AG10803 (cell line): ENCODE measurements at places on chromosomes 2 and 18.

DNA sequence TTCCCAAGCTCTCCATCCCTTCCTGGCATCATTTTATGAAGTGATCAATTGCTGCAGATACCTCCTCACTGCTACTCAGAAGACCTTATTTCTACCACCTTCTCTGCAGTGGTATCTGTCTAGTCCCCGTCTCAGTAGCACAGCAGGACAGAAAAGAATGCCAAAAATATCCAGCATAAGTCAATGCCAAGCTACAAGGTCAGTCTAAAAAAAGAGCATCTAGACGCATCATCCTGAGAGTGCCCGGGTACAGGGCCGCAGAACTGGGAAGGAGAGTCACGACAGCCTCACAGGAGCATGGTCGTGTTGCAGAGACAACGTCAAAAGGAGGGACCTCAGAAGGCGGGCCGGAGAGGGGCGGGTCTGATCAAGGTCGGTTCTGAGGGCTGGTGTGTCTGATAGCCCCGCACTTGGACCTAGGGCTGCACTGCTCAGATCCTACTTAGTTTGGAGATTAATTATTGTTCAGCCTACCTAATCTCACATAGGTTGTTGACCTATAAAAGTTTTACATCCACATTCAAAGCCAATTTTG lies 24.3 kb upstream of the SNTG2 start:
- no peak for DNase-seq

DNA sequence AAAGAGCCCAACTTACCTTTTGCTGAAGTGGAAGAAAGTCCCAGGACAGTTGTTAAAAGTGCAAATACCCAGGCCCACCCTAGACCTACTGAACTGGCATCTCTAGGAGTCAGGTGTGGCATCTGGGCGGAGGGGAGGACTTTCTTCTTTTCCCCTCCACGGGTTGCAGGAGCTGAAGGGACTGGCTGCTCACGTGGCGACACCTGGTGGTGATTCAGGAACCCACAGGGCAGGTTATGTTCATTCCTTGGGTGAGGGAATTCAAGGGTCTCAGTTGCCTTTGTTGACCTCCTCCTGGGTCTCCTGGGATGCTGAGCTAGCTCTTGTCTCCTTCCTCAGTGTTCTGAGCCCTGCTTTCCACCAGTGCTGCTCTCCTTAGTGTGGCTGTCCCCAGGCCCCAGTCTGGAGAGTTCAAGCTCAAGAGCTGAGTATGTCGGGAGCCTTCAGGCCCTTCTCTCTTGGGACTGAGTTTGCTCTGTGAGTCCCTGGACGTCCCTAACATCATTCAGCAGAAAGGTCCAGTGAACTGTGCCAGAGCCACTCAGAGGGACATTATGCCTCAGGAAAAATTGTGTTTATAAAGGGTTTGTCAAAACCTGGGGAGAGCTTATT lies 56.9 kb downstream of the DYSF start:
- peak; percentile 49 for DNase-seq

DNA sequence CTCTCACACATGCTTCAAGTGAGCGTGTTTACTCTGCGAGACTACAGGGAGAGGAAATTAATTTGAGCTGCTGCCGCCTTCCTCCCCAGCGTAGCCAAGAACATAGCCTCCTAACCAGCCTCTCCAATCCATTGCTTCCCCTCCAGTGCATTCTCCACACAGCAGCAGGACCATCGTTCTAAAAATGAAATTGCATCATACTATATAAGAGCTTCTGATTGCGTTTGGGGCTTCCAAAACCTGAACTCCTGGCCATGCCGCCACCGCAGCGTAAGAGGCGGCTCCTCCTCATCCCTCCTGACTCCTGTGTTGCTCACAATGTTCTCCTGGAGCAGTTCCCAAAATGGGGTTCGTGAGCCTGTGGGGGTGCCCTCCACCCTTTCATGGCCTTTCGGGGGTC lies 142.1 kb downstream of the MYT1L start:
- no peak for DNase-seq

DNA sequence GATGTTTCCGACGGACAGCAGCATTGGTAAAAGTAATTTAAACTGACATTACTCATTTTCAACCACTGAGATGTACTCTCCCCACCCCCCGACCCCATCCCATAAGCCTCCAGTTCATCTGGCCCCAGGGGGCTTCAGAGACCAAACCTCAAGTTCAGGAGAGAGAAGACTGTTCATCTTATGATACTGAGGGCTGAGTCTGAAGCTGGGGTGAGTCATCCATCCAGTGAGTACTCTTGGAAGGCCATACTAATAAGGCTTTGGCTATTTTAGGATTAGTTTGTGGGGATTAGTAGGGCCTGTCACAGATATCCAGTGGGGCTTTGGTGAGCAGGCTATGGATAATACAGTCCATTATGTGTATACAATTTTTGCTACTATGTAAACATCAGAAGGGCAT lies 125.3 kb upstream of the APCDD1 start:
- no peak for DNase-seq

DNA sequence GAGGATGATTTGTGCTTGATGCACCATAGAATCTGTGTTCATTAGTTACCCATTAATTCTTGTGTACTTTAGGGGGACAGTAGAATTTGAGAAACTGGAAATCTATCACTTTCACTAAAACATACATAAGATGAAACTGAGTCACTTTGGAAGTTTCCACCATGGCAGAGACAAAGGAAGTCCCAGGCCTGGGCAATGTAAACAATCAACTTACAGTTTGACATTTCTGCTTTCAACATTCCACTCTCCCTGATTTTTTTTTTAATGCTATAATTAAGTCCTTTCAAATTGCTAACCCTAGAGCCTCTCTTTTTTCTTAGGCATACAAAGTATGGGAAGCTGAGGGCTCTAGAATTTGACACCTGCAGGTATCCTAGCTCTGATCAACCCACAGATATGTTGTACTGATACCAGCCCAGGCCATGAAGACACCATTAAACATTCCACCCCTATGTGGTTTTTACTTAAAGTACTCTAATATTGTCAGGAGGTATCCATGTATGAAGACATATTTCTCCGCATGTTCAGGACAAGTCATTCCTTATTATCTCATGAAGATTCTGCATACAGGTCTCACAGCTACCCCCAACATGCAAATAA lies 88.5 kb upstream of the GLS start:
- no peak for DNase-seq

DNA sequence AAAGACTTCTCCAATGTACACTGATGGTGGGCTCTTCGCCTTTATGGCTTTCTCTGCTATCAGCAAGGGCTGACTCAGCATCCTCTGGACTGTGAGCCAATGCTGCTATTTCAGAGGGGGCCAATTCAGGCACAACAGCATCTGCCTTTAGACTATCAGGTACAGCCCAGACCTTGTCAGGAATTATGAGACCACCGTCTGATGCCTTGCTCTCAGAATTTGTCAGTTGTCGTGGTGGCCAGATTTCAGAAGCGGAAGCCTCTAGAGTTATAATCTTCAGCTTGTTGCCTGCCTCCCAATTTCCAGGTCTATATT lies 92.7 kb downstream of the ALPK2 start:
- DNase-seq = no peak

GRCh38 chr2:57399057-57399456 lies 647.5 kb upstream of the VRK2 start:
- no peak for DNase-seq

GRCh38 chr2:158179660-158180059 lies 78.0 kb downstream of the UPP2 start:
- peak; percentile 21 for DNase-seq

- peak; percentile 47 for DNase-seq
Measured at GRCh38 chr2:71336802-71337201, 5.2 kb downstream of the ZNF638 start.

GRCh38 chr2:101991721-101992145 lies at the start of gene IL1R2:
Gene IL1R2 (plus strand): TSS chr2:101991960. CDS start chr2:102008576, 16,616 bp downstream.
- no peak for DNase-seq

DNA sequence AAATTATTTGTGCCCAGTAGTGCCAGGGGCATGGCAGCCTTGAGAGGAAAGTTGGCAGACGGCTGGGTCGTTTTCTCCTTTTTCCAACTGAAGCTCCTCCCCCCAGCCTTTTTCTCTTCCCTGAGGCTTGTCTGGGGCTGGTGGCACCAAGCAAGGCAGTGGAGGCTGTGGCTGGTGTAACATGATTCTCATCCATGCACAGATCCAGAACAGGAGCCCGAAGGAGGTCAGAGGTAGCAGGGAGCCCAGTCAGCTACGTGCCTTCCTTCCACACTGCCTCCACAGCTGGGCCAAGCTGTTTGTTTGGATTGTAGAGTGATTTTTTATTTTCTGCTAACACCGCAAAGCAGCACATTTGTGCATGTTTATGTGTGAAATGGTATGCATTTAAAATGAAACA lies 170.3 kb upstream of the MGAT5 start:
- DNase-seq = no peak

GRCh38 chr2:86225581-86225980 lies 26.3 kb downstream of the MRPL35 start:
- DNase-seq = no peak

- DNase-seq = peak; percentile 62
Measured at GRCh38 chr2:166158546-166158945, 30.7 kb upstream of the SCN1A start.

DNA sequence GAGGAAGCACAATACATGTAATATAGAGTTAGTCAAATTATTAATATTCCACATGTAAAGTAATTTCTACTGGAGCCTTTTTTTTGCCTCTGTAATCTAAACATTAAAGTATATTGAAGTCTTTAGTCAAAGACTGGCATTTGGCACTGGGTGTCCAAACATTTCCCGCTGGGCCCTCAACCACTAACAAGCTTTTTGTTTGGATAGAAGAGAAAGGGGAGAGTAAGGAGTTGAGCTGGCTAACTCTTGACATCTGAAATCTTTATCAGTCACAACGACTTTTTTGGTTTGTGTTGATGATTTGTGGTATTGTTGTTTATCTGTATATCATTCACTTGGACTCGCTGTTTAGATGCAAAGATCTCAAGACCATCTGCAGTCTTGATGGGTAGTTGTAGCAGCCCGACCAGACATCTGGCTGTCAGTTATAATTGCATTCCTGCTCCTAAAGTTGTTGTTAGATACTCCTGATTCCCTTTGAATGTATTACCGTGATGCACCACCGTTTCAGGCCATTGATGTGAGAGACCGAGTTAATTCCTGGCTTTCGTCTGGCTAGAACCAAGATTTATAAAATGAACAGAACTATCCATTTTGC lies 379.6 kb downstream of the MTX2 start:
- no peak for DNase-seq

GRCh38 chr2:203799908-203800307 lies 67.7 kb upstream of the CTLA4 start:
- no peak for DNase-seq

DNA sequence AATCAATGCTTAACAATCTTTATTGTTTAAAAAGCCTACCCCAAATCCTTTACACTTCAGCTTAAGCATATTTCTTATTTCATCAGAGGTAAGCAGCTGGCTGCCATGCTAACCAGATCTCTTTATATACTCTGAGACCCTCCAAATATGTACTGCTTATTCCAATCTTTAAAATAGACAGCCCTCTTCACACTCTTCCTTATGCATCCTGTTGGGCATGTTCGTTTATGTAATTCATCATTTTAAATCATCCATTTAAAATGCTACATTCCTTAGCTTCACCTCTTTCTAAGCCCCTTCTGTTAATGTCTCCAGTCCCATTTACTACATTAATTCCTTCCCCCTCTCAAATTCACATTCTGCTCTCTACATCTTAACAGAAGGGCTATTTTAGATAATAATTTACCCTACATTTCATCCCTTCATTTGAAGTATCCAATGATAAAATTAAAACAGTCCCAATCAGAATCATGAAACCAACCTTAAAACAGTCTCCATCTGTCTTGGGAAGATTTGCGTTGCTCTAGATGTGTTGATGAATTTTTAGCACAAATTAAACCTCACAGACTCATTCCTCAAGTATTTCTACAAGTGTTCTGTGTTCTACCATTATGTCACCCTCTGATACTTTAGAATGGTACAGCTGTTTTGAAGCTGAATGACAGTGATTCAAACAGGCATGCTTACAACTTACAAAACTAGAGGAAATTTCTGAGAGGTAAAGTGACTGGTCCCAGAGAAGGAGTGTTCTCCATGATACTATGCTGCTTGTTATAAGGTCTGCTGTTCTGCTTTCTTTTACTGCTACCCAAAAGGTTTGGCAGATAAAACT lies 59.1 kb downstream of the ZNF385B start:
- DNase-seq = no peak

- no peak for DNase-seq
Measured at GRCh38 chr2:212914392-212914791, 237.0 kb downstream of the IKZF2 start.

DNA sequence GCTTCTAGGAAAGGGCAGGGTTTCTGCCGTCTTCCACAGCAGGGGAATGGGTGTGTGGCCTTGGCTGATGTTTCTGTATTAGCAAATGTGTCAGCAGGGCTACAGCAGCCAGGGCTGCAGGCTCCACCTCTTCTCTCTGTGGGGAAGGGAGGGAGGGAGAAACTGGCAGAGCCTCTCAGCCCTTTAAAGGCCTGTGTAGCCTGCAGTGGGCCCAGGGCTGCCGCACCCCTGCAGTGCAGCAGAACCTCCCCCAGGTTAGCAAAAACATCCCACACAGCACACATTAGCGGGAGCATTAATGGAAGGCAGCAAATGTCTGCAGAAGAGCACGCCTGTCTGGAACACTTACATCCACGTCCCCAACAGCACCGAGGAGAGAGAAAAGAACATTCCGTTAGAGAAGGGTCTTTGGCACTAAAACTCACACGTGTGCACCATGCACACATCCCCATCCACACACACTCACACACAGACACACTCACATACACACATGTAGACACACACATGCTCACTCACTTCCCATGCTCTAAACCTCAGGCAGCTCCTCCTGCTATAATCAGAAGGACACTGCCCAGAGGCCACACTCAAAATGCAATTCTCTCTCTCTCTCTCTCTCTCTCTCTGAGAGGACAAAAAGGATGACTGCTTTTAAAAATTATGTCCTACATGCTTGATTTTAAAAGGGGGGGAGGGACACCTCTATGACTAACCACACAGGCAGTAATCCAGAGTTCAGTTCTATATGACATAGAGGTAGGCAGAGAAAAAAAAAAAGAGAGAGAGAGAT lies 24.1 kb downstream of the MRPL35 start:
- DNase-seq = peak; percentile 47

- no peak for DNase-seq
Measured at GRCh38 chr18:452816-453215, 47.7 kb downstream of the COLEC12 start.

GRCh38 chr2:227374158-227374557 lies 4.9 kb downstream of the TM4SF20 start:
- DNase-seq = peak; percentile 56

GRCh38 chr18:13465476-13465875 lies 246.9 kb downstream of the LDLRAD4 start:
- DNase-seq = no peak

- DNase-seq = peak; percentile 80
Measured at GRCh38 chr18:21682371-21683051, 22.1 kb downstream of the ABHD3 start.
